GM23338 (cell line): ENCODE measurements at places on chromosomes 7 and 10. TPM values are rescaled to one million over a fixed set of nuclear protein-coding genes. Genes with fewer than 3 reads are reported as not detected.
A peak's percentile ranks its signal among the peaks of the same experiment; 100 is the strongest.

GRCh38 chr10:128631801-128632241, 505.6 kb upstream of the MKI67 start:
- peak; percentile 66 for DNase-seq

DNA sequence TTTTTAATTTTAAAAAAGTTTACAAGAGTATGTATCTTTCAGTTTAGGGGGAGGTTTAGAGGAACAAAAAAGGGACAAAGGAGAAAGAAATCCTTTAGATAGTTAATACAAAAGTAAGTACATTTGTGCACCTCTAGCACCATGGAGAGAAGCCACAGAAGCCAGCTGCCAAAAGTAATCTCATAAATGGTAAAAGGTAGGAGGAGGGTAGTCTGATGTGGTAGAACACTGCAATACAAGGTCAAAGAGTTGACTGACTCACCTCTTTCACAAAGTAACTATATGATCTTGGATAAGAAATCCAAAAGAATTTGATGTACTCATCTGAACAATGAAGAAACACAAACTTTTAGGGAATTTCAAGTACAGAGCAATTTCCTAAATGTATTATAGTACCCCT, 68.1 kb downstream of the CNOT4 start:
- no peak for DNase-seq

DNA sequence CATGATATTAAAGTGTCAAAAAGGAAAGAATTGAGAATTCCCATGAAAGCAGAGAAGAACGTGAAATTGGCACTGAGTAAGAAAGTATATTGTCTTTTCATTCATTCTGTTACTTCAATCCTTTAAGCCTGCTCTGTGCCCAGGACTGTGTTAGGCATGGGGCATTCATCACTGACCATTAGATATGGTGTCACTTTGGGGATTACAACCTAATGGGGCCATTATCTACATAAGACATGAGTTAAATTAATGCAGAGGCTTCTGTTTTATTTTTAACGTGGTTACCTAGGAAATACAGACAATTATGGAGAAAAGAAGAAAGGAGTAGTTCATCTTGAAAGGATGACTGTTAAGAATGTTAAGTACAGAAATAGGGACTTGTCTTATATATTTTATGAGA, 163.5 kb upstream of the LRGUK start:
- no peak for DNase-seq

GRCh38 chr7:138975343-138976104, 5.7 kb downstream of the KIAA1549 start:
- DNase-seq: peak; percentile 39

DNA sequence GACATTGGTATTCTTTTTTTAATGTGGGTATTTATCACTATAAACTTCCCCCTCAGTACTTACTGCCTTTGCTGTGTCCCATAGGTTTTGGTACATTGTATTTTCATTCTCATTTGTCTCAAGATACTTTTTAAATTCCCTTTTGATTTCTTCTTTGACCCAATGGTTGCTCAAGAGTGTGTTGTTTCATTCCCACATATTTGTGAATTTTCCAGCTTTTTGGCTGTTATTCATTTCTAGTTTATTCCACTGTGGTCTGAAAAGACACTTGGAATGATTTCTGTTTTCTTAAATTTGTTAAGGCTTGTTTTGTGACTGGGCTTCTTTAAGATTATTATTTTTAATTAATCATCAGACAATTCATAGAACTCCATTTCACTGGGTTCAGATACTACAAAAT, 105.0 kb downstream of the EPC1 start:
- no peak for DNase-seq

The NPC1L1 gene
- not detected in 2 replicates for total RNA-seq

DNA sequence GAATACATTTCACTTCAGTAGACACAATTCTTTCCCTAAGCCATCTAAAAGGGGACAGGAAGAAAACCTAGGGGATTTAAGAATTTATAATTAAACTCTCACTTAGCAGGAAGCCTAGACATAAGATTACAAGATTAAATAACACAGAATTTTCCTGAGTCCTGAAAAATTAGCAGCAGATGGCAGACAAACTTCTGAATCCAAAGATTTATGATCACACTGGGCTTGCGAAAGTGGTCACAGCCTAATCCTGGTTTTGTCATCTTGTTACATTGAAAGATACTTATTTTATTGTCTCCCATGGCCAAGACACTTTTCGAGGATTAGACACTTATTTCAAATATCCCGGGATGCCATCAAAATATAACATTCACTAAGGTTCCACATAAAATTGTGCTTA, 2.9 kb downstream of the ERLIN1 start:
- no peak for DNase-seq

DNA sequence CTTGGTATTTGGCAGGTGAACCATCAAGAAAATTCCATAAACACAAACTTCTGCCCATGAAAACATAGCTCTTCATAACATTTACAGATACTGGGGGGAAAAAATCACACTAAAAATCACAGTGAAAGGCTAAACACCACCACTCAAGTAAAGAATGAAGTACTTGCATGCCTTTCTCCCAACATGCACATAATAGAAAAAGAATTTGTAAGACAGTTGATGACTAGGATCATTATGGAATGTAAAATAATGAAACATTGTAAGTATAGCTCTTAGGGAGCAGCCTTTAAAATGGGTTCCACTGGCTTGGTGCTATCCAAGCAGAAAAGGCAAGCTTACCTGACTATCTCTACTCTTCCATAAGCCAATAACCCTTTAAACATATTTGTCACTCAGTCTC, 299.9 kb upstream of the LRRN3 start:
- DNase-seq: no peak
